ENCODE measurements at places on chromosomes 6 and 20.

- no peak for DNase-seq
Measured at GRCh38 chr20:21520702-21521595, 7.1 kb upstream of the NKX2-2 start.

DNA sequence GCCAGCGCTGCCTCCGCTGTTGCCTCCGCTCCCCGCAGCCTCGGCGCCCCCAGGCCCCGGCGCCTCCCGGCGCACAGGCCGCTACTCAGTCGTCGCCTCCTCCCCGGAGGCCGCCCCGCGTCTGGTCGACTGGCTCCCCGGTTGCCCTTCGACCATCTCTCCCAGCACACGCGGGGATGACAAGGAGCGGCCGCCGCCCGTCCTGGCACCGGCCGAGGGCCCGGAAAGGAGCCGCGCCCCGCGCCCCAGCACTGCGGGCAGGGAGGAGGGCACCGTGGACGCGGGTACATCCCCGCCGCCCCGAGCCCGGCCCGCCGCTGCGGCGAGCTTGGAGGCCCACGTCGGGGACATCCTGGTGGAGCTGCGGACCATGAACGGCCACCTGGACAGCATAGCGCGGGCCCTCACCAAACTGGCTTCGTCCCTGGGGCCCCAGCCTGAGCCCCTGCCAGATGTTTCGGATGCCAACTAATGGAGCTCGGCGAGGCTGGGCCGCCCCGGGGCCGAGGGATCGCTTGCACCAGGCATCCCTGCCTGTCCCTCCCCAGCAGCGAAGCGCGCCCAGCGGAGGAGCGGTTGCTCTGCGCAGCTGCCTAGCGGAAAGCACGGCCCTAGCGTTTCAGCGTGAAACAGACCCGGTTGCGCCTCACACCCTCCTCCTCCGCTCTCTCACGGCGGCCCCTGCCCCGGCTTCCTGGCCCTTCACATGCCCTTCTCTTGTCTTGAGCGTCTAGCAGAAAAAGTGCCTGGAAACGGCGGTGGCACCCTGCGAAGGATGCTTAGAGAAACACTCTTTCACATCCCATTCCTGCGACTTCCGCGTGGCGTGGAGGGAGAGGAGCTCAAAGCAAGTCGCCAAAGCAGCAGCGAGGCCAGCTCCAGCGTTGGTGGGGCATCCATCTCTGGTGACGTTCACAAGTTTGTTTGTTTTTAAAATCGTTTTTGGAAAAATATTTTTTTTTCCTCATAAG, 285.8 kb upstream of the SUPT3H start:
- DNase-seq, result peak; percentile 32

DNA sequence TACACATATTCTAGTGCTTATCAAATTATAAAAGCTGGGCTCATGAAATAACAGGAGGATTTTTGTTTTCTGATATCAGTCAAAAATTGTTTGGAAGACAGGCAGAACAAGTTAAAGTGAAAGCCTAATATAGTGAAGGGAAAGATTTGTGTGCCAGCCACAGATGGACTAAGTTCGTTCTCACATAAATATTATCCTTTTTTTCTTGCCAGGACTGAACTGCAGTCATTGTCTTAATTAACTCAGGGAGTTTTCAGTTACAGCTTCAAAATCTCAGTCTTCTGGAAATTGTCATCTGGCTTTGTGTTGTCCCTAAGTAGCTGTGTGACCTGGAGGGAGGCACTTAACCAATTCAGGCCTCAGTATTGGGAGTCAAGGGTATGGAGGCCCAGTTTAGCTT, 40.7 kb downstream of the PLCB4 start:
- no peak for DNase-seq

GRCh38 chr20:49282584-49283171, 4.8 kb upstream of the ZNFX1 start:
- no peak for DNase-seq

DNA sequence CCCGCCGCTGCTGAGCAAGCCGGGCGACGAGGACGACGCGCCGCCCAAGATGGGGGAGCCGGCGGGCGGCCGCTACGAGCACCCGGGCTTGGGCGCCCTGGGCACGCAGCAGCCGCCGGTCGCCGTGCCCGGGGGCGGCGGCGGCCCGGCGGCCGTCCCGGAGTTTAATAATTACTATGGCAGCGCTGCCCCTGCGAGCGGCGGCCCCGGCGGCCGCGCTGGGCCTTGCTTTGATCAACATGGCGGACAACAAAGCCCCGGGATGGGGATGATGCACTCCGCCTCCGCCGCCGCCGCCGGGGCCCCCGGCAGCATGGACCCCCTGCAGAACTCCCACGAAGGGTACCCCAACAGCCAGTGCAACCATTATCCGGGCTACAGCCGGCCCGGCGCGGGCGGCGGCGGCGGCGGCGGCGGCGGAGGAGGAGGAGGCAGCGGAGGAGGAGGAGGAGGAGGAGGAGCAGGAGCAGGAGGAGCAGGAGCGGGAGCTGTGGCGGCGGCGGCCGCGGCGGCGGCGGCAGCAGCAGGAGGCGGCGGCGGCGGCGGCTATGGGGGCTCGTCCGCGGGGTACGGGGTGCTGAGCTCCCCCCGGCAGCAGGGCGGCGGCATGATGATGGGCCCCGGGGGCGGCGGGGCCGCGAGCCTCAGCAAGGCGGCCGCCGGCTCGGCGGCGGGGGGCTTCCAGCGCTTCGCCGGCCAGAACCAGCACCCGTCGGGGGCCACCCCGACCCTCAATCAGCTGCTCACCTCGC, 1.5 kb downstream of the ARID1B start:
- DNase-seq, result peak; percentile 37

- DNase-seq, result no peak
Measured at GRCh38 chr20:51660672-51661608, 107.2 kb downstream of the ATP9A start.

DNA sequence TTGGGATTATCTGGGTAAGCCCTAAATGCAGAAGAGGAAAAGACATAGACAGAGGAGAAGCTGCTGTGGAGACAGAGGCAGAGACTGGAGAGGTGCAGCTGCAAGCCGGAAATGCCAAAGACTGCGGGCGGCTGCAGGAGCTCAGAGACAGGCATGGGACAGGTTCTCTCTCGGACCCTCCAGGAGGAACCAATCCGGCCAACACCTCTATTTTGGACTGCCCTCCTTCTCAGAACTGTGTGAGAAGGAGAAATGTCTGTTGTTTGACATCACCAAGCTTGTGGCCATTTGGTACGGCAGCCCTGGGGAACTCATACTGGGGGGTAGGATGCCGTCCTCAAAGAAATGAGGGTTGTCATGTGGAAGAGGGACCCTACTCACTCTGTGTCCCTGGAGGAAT, 95.0 kb downstream of the DHX35 start:
- no peak for DNase-seq

DNA sequence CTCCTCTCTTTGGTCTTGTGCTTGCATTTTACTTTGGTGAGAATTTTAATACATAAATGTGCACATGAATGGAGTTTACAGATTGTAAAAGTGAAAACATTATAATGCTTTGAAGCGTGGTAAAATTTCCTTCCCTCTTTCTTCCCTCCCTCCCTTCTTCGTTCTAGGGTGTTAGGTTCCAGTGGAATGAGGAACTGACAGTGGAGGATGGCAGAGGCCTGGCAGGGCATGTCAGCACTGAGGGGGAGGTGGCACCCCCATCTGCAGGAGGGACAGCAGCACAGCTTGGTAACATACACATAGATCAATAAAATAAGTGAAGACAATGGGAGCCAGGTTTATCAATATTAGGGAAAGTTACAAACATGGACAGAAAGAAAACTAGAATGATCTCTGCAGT, 47.5 kb downstream of the RNASET2 start:
- DNase-seq, result no peak

DNA sequence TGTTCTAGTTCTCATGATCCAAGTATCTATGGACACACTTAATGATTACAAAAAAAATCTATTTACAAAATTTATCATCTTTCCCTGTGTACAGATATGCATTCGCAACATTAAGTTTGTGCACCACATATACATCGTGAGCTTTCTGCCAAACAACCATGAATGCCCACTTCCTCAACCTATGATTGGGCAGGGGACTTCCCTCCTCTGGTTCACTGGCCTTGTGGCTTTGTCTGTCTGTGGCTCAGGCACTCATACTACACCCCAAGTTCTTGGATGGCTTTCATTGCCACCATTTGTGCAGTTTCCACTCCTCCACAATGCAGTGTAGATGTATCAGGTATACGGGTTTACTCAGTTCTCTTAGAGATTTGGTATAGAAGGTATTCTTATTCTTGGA, 74.9 kb downstream of the HS3ST5 start:
- DNase-seq, result no peak

- DNase-seq, result no peak
Measured at GRCh38 chr20:57225830-57226229, 40.6 kb downstream of the BMP7 start.

GRCh38 chr20:62602550-62602949, 39.8 kb upstream of the SLCO4A1 start:
- no peak for DNase-seq

DNA sequence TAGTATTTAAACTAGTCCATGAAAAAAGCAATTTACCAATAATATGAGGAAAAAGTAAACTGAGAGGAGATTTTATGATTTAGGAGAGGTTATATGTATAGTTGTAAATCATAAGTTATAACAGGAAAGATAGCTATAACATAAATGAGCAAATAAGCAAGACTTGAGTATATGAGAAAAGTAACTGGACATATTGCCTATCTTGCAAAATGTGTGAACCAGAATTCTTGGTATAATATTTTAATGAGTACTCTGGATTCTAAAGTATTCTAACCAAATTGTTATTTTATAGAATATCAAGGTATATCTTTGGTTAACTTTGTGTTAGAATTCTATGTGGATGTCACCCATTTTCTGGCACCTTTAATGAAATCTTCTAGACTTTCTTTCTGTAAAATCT, 124.6 kb downstream of the PHF3 start:
- no peak for DNase-seq

DNA sequence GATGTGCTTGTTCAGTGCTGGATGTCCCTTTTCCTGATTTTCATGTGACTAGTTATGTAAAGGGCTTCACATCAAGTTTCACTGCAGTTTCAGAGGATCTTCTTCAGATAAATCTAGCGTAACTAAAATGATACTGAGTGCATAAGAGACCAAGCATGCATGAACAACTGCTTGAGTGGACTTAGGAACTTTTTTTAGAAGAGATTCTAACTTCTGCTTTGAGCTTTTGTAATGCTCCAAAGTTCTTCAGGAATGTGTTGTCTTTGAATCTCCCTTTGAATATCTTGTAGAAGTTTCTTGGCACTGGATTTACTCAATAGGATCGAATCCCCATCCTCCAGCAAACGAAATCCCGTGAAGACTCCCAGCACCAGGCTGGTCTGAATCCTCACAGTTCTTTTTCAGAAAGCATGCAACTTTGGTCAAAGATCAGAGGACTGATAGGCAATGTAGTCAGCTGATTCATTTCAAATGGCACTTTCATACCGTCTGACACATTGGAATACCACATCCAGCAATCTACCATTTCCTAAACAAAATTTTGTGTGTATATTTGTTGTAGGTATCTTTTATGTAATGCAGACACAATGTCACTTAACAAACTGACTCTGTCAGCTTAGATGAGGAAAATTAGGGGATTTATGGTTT, 33.2 kb downstream of the ENPP1 start:
- DNase-seq, result no peak

DNA sequence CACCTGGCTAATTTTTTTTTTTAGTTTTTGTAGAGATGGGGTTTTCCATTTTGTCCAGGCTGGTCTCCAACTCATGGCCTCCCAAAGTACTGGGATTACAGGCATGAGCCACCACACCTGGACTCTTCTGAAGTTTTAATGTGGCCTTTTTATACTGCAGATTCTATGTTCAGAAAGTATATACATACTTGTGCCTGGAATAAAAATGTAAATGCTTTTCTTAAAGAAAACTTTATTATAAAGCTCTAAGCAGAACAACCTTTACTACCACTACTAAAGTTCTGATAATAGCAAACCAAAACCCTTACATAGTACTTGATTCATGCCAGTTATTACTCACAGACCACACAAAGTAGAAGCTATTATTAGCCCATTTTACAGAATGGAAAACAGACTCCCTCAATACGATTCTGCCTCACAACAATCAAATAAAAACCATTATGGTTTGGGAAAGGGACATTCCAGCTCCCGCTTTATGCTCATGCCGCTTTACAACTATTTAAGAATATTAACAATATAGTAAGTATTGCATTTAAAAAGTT, 5.3 kb downstream of the PHIP start:
- DNase-seq, result no peak

DNA sequence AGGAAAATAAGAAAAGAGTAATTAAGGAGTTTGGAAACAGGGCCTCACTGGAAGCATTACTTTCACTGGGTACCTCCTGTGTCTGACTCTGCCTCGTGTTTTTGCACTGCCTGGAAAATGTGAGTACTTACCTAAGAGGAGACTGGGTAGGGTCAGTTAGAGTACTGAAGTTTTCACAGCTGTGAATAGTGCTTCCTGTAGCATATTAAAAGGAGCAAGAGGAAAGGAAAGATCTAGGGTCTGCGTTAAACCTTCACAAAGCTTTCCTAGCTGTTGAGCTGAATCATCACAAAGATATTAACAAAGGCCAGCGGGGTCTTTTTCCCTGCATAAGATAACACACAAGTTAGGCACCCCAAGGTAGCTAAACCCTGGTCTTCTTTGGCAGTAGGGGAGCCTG, 82.3 kb downstream of the MLIP start:
- no peak for DNase-seq

DNA sequence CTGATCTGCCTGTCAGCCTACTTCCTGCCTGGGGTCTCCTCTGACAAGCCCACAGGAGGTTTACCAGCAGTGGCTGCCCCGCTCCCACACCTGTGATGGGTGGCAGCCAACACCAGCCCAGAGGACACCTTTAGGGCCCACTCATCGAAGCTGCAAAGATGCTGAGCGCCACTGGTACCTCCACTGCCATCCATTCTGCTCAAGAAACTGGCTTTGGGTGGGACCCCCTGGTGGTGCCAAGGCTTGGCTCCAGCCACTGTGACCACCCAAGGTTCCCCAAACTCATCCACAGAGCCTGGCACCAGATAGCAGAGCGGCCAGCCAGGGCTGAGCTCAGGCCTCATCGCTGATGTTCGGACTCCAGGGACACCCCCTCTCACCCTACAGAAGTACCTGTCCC, 42.5 kb downstream of the PREX1 start:
- no peak for DNase-seq

- DNase-seq, result no peak
Measured at GRCh38 chr6:157020398-157020797, 243.2 kb downstream of the ARID1B start.

GRCh38 chr6:157075549-157076450, 247.5 kb downstream of the TMEM242 start:
- no peak for DNase-seq

- DNase-seq, result no peak
Measured at GRCh38 chr6:166570929-166571713, 15.4 kb downstream of the RAMACL start.

GRCh38 chr6:158649289-158650143, at the start of gene SYTL3:
TSS of gene SYTL3 (plus strand) at chr6:158650054. CDS start at chr6:158663269, 13,215 bp downstream.
- peak; percentile 78 for DNase-seq

GRCh38 chr6:56864171-56864616, 90.7 kb upstream of the BEND6 start:
- no peak for DNase-seq

GRCh38 chr6:27816906-27817305, 95.3 kb downstream of the OR2B2 start:
- no peak for DNase-seq

Measured in activated CD4-positive, alpha-beta T cell treated with anti-CD3 and anti-CD28 coated beads, Interleukin-2, amount 50 U/mL, for 24 hours (primary cell).